ENCODE measurements at places on chromosomes 11 and 22.
A peak's percentile ranks its signal among the peaks of the same experiment; 100 is the strongest.

DNA sequence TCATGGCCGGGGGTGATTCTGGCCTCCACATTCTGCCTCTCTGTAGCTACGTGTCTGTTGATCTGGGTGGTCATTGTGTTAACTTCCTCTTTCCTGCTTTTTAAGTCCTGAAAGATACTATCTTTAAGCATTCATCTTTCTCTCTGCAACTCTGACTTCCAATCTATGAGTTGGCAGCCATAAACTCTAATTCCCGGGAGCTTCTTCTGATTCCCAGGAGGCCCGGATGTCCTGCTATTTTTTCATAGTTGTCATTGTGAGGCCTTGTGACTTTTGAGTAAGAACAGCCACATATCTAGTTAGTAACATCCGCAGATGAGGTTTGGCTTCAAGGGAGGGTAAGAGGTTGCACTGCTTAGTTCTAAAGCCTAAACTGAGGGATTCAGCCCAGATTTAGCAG lies 107.8 kb downstream of the SYN3 start:
- DNase-seq = peak; percentile 32
- no peaks in the 10 kb centered on the region for H3K4me1 ChIP-seq
- no peak overlapping the region for H3K4me3 ChIP-seq
- H3K36me3 ChIP-seq = no peaks in the 10 kb centered on the region

GRCh38 chr22:30382340-30382739 lies 4.9 kb downstream of the RNF215 start:
- H3K4me1 ChIP-seq = peaks cover 9% of the 10 kb centered on the region
- no peak overlapping the region for H3K27ac ChIP-seq
- peaks cover 20% of the 10 kb centered on the region for H3K36me3 ChIP-seq
- H3K27me3 ChIP-seq = no peaks in the 10 kb centered on the region
- H3K4me3 ChIP-seq = no peak overlapping the region

- peaks cover 19% of the 10 kb centered on the region for H3K4me1 ChIP-seq
- H3K27me3 ChIP-seq = peaks cover 28% of the 10 kb centered on the region
- DNase-seq = peak; percentile 52
- no peaks in the 10 kb centered on the region for H3K36me3 ChIP-seq
- no peak overlapping the region for H3K27ac ChIP-seq
Measured at GRCh38 chr11:62922653-62923431, 1.7 kb upstream of the CHRM1 start.

DNA sequence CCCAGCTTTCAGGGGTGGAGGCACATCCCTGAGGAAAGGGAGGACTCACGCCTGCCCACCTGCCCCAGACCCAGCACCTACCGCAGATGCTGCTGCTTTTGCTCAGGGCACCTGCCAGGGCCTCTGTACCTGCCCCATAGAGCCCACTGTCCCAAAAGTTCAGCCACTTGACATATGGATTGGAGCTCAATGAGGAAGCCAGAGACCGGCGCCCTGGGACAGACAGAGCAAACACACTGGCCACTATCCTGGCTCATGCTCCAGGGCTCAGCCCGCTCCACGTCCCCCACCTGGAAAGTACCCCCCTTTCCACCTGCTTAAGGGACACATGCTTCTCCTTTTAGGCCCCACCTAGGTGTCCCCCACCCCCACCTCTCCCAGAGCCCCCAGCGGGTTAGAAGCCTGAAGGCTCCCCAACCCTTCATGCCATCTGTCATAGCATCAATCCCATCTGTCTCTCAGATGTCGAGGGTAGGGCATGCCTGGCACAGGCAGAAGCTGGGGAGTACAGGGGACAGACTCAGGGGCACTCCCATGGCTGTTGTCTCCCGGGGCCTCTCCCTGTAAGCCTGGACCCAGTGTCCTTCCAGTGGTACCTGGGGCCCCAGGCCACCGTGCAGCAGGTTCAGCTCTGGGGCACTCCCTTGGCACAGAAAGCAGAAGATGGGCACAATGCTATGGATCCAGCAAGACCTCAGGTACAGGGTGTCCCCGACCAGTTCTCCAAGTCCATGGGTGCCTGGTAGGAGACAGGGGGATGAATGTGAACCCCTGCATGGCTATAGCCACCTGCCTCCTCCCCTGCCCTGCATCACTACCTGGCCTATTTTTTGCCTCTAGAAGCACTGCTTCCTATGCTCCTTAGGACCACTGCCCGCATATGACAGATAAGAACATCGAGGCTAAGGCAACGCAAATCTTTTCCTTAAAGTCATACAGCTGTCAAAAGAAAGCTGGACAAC lies 2.2 kb upstream of the P2RX6 start:
- H3K36me3 ChIP-seq = no peaks in the 10 kb centered on the region
- H3K4me1 ChIP-seq = peaks cover 21% of the 10 kb centered on the region
- DNase-seq = no peak
- H3K27ac ChIP-seq = no peak overlapping the region

DNA sequence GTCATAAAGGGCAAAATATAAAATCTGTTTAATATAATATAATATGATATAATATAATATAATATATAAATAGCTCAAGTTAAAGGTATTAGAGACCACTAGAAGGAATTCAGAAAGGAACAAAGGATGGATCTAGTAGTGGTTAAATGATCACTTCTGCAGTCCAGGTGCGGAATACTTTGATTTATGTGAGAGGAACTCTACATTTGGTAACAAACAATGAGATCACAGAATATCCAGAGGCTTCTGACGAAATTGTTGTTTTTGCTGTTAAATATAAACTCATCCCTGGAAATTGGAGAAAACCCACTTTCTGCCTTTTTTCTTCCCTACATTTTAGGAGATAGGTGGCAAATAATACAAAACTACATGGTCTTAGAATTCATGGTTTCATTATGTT lies 36.0 kb downstream of the ATXN10 start:
- peaks cover 5% of the 10 kb centered on the region for H3K4me1 ChIP-seq
- peaks cover 21% of the 10 kb centered on the region for H3K36me3 ChIP-seq
- H3K4me3 ChIP-seq = no peak overlapping the region
- DNase-seq = no peak

- H3K27me3 ChIP-seq = no peaks in the 10 kb centered on the region
- DNase-seq = peak; percentile 90
- peaks cover 4% of the 10 kb centered on the region for H3K36me3 ChIP-seq
- H3K27ac ChIP-seq = peak within 1 kb of the TSS; percentile 78
- peaks cover 16% of the 10 kb centered on the region for H3K4me1 ChIP-seq
- H3K4me3 ChIP-seq = peak within 1 kb of the TSS; percentile 87
Measured at GRCh38 chr22:41301085-41302020, at the start of gene ZC3H7B. ZC3H7B (plus strand) TSS chr22:41301525; CDS start chr22:41320661, 19,136 bp downstream.

GRCh38 chr11:9099617-9100016 lies 8.2 kb upstream of the SCUBE2 start:
- H3K36me3 ChIP-seq = no peaks in the 10 kb centered on the region
- H3K4me3 ChIP-seq = no peak overlapping the region
- H3K27me3 ChIP-seq = no peaks in the 10 kb centered on the region
- no peaks in the 10 kb centered on the region for H3K4me1 ChIP-seq
- no peak overlapping the region for H3K27ac ChIP-seq

DNA sequence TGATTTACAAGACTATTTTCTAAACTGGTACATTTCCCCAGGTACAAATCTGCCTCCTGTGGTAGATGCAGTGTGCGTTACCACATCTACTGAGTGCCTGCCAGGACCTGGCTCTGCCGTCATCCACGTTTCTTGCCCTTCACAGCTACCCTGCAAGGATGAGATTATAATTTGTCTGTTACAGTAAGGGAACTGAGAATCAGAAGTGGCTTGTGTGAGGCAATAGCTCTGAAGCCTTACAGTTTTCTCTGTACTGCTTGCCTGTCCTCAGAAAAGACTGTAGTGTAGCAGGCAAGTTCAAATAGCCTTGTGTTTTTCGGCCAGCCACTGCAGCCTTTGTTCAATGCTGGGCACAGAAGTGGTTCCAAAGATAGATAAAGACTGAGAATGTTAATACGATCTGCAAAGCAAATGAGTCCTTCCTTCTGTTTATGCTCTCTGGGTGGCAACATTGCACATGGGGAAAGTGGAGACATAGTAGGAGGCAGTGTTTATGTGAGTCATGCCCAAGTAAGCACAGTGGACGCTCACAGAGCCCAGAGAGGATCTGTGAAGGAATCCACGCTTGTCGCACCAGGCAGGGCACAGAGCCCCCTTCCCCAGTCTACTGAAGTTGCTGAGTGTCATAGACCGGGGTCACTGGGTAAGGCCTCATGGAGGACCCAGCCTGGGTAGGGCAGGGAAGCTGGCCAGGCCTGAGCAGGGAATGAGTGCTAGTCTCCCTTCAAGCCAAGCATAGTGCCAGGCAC lies 49.1 kb downstream of the MICAL2 start:
- no peak overlapping the region for H3K4me3 ChIP-seq
- peak; percentile 65 for DNase-seq
- no peaks in the 10 kb centered on the region for H3K36me3 ChIP-seq
- no peaks in the 10 kb centered on the region for H3K27me3 ChIP-seq
- H3K4me1 ChIP-seq = no peaks in the 10 kb centered on the region

GRCh38 chr11:452203-452744 lies 2.2 kb downstream of the PTDSS2 start:
- H3K4me3 ChIP-seq = no peak overlapping the region
- DNase-seq = no peak
- H3K4me1 ChIP-seq = peaks cover 44% of the 10 kb centered on the region

DNA sequence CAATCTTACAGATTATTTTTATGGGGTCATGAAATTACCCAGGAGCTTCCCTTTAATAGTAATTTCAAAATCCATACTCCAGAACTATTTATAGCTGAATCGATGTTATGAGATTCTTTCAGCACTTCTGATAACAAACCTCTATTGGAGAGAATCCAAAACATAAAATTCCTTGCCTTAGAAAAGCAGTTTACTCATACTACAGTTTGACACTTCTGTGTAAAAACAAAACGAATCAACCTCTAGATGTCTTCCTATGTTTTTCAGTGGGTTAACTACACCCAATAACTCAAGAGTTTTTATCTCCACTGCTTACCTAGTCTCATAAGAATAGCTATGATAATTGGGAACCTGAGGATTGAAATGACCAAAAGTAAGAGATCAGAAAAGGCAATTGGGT lies 35.6 kb downstream of the KIF18A start:
- no peaks in the 10 kb centered on the region for H3K27me3 ChIP-seq
- no peaks in the 10 kb centered on the region for H3K4me1 ChIP-seq
- DNase-seq = no peak
- no peak overlapping the region for H3K27ac ChIP-seq
- no peak overlapping the region for H3K4me3 ChIP-seq

- no peak for DNase-seq
- H3K27ac ChIP-seq = no peak within 1 kb of the TSS
- peaks cover 52% of the 10 kb centered on the region for H3K4me1 ChIP-seq
- H3K4me3 ChIP-seq = peak within 1 kb of the TSS; percentile 66
Measured at GRCh38 chr11:64251016-64251752, at the start of gene PLCB3. PLCB3 (plus strand) TSS chr11:64251530; CDS start chr11:64251650, 120 bp downstream.

GRCh38 chr22:23750714-23751440 lies at the start of gene ZNF70:
ZNF70 (minus strand) TSS chr22:23751112; CDS start chr22:23745140, 5,972 bp downstream.
- peak; percentile 88 for DNase-seq
- H3K27me3 ChIP-seq = no peaks in the 10 kb centered on the region
- no peaks in the 10 kb centered on the region for H3K36me3 ChIP-seq
- peaks cover 46% of the 10 kb centered on the region for H3K4me1 ChIP-seq
- peak within 1 kb of the TSS; percentile 54 for H3K4me3 ChIP-seq

DNA sequence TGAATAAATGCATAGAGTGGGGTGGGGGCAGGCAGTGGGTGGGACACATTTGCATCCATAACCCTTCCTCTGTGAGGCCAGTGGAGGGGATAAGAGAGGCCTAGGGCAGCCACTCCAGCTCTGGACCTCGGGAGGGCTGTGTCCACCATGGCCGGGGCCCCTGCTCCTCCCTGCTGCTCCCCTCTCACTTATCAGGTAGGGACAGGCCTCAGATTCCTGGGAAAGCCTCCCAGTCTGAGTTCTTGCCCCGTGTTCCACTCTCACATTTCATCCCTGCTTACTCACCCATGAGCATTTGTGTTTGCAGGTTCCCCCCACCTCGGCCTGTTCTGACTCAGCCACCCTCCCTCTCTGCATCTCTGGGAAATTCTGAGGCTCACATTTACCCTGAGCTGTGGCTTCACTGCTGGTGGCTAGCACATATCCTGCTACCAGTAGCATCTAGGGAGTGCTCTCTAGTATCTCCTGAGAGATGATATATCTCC lies 128.7 kb upstream of the TOP3B start:
- H3K4me3 ChIP-seq = no peak overlapping the region
- no peak overlapping the region for H3K27ac ChIP-seq
- H3K36me3 ChIP-seq = no peaks in the 10 kb centered on the region

DNA sequence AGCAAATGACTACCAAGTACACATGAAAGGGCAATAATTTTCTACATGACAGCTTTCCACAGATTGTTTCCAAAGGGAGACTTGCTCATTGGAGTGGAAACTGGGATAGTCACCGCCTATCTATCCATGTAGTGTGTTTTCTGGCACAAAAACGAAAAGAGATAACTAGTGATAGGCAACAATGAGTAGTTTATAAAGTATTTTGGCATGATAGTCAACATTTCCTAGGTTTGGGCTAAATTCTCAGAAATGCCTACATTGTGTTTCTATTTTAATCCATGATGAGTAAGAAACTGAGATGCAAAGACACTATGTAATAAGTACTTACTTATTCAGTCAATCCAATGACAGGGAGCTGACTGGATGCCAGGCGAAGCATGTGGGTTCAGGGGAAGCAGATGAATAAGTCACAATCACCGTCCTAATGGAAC lies 1129.1 kb downstream of the DLG2 start:
- no peak for DNase-seq
- H3K36me3 ChIP-seq = no peaks in the 10 kb centered on the region
- H3K27me3 ChIP-seq = no peaks in the 10 kb centered on the region
- H3K4me1 ChIP-seq = no peaks in the 10 kb centered on the region
- H3K27ac ChIP-seq = no peak overlapping the region
- H3K4me3 ChIP-seq = no peak overlapping the region

DNA sequence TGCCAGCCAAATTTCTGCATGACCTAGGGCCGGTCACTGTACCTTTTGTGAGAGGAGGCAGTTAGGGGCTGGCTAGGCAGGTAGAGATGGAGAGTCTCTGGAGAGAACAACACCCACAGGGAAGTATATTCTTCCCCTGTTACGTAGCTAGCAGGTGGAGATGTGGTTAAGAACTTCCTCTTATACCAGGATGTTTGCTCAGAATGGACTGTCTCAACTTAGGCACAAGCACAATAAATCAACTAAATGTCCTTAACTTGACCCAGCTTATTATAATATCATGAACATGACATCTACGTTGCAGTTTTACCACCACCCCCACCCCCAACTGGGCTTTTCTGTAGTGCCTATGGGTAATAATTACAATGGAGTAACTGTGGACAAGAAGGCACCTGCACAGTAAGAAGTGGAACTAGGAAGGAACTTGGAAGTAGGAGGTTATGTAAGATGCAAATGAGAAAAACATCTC lies 60.7 kb upstream of the MPEG1 start:
- no peak overlapping the region for H3K4me3 ChIP-seq
- H3K27ac ChIP-seq = peak overlapping the region; percentile 64
- H3K27me3 ChIP-seq = no peaks in the 10 kb centered on the region
- DNase-seq = peak; percentile 97

DNA sequence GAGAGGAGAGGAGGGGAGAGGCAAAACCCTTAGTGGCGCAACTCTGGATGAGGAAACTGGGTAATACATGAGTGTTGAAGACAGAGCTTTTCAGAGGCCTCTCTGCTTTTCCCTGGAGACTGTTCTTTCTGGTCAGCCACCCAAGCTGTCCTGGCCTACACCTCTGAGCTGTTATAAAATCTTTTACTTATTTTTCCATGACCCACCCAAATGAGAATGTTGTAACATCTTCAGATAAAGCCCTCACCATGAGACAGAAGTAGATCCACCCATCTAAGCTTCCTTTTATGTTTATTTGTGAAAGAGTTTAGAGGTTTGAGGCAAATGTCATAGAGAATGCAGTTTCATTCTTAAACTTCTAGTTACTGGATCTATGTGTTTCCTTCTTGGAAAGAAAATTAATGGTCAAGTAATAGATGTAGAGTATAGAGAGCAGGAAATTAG lies 20.3 kb upstream of the APLP2 start:
- H3K27me3 ChIP-seq = no peaks in the 10 kb centered on the region

GRCh38 chr11:46119352-46120216 lies 1.7 kb downstream of the PHF21A start:
- H3K4me1 ChIP-seq = peaks cover 13% of the 10 kb centered on the region
- H3K4me3 ChIP-seq = peak overlapping the region; percentile 88
- H3K27ac ChIP-seq = peak overlapping the region; percentile 83
- H3K36me3 ChIP-seq = no peaks in the 10 kb centered on the region
- peak; percentile 83 for DNase-seq
